ENCODE measurements at places on chromosomes 5 and 9.

- DNase-seq: peak; percentile 52
Measured at GRCh38 chr5:150801117-150801927, 22.8 kb downstream of the SMIM3 start.

DNA sequence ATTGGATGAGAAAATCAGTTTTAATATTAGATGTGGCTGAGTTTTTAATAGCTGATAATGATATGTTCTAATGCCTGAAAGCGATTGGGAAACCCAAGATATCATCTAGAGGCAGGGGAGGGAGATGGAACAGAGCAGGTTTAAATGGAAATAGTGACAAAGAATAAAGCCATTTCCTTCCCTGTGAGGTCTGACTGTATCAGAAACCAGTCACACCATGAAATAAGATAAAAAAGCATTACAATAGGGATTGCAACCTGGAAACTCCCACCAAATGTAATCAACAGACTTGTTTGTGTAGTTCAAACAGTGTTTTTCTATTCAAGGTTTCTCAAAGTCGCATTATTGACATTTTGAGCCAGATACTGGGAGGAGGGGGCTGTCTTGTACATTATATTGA is 110.1 kb upstream of the SMIM23 start:
- DNase-seq: no peak

DNA sequence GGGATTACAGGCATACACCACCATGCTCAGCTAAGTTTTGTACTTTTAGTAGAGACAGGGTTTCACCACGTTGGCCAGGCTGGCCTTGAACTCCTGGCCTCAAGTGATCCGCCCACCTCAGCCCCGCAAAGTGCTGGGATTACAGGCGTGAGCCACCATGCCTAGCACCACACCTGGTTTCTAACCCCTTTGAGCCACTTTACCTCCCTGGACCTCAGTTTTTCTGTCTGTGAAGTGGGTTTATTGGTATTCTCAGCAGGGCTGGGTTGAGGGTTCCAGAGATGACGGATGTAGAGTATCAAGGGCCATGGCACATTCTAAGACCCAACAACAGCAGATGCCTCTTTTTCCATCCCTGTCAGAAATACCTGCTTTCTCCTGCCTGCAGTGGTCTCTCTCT is 38.6 kb downstream of the AMBP start:
- no peak for DNase-seq

DNA sequence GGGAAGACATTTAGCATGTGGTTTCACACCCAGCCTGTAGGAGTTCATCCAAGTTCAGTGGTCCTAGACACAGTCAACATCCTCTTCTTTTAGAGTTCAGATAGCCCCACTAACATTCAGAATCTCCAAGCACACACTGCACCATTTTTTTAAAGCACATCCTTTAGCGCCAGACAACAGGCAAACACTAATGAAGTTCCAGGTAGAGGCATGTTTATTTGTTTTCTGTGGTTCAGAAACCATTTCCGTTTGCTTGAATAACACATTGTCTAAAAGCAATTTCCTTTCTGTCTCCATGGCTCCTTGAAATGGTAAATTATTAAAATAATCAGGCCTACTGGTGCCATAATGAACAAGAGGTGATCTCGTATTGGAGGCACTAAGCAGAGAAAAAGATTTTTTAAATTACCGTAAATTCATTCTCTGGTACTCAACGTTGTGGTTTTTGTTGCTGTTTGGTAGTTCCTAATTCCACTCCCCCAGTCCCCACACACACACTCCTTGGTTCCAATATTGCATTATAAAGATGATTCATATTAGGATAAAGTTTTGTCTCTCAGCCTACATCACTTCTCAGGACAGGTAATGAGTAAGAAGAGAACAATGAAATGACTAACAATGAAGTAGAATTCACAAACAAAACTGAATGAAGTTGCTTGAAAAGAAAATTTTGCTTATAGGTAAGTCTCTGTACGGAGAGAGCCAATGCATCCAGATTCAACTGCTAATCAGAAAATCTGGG is 153.1 kb downstream of the PCSK1 start:
- no peak for DNase-seq

DNA sequence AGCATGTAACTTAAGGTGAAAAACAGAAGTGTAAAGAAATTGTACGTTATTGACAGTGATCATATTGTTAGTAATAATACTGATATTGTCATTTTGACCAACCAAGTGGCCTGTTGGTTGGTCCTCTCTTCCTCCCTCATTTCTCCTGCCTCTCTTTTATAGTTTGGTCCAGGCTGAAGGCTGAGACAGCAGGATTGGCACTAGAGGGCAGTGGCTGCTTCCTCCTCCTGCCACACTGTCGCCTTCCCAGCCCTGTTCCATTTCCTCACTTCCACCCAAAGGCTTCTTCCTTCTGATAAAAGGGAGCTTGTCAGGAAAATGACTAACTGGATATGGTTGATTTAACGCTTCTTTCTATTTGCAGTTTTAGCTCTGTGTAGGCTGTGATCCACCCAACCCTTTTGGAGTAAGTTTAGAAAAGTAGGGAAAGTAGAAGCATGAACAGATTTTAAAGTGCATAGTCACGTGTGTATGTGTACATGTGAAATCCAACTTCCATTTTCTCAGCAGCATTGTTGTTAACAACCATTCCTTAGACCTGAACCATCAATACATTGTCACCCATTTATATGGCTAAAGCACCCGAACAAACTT is 35.6 kb downstream of the PTCD2 start:
- no peak for DNase-seq

DNA sequence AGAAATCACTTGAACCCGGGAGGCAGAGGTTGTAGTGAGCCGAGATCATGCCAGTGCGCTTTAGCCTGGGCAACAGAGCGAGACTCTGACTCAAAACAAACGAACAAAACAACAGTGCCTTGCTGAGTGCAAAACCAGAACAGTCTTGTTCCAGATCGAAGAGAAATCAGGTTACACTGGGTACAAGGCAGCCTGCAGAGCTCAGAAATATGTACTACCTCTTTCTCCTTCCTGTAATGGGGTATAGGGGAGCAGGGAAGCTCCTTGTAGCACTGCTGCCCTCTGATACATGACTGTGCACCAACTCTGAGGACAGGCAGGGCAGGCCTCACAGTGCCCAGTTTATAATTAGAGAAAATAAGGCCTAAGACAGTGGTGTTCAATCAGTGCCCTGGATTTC is 24.7 kb downstream of the TBC1D2 start:
- DNase-seq: no peak

DNA sequence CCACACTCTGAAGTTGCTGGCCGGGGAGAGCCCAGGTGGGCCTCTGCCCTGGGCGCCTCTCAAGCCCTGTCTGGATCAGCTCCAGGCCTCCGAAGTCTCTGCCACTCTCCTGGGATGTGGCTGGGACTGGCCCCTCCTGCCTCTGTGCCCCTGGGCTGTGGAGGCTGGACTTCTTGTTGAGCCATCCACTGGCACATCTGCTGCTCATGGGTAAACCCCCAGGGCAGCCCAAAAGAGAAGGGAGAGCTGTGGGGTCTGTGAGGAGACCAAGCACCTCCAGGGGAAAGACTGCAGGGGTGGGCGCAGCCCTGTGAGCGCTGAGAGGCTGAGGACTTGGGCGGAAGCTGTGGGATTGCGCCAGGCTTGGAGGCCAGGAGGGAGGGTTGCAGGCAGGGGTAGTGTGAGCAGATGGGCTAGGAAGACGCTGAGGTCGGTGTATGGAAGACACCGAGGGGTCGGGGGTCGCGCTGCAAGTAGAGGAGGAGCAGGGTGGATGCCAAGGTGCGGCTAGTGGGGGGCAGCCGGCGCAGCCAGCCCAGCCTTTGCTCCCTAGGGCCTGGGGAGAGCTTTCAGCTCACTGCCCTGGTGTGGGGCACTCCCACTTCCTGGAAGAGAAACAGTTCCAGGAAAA is 118.1 kb downstream of the WNK2 start:
- peak; percentile 9 for DNase-seq

GRCh38 chr9:78664370-78664769 is 367.4 kb downstream of the PSAT1 start:
- DNase-seq: no peak

DNA sequence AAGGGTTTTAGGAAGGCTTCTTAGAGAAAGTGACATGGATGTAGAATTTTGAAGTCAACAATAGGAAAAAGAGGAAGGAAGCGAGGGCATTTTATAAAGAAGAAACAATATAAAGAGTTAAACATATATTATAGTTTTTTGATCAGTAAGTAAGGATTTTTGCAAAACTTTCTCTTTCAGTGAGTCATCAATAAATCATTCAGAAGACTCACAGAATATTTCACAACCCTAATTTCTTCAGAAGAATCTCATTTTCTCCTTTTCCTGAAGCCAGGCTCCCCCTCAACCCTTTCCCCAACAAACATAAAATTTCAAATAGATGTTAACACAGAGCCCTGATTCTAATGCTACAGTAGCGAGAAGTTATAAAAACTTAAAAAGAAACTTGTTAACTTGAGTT is 4.3 kb upstream of the COX7C start:
- no peak for DNase-seq

- no peak for DNase-seq
Measured at GRCh38 chr5:135266975-135267374, 132.1 kb downstream of the MACROH2A1 start.

DNA sequence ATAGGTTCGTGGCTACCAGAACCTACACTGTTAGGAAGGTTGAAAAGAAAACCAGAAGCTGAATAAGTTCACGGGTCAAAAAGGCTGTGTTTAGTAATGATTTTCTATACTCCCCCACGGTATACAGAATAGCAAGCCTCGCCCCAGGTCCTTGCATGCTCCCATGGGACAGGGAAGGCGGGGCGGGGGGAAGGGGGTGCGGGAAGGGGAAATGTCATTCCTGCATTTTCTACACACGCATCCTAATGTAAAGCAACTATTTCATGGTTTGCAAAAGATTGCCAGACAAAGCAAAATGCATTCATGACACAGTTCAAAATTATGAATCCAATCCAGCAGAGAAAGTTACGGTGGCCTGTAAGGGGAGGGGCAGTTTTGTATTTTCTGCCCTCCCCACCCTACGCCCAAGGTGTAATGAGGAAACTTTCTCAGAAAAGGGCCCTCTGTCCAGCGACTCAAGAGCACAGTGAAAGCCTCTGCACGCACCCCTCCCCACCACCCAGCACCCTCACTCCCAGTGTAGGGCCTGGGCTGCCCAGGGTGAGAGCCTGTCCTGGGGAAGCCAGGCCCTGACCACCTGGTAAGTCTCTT is 105.2 kb downstream of the ROR2 start:
- peak; percentile 34 for DNase-seq

- DNase-seq: no peak
Measured at GRCh38 chr9:36263683-36264082, 5.4 kb upstream of the GNE start.

GRCh38 chr5:65868509-65868908 is 57.9 kb upstream of the ERBIN start:
- DNase-seq: no peak

GRCh38 chr5:13536933-13537332 is 407.6 kb downstream of the DNAH5 start:
- no peak for DNase-seq

DNA sequence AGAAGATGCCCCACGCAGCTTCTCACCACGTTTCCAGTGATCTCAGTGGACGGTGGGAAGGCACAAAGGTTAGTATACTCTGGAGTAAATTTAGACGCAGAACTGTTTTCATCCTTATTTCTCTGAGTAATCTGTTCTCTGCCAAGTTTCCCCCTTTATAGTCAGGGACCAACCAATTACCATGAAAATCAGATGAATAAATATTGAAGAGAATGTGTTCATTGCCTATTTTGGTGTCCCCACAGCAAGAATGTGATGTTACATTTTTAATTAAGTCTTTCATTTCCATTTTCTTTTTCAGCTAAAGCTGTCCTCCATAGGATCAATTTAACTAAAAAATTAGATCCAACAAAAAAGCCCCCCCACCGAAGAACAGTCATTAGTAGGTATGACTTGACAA is 41.4 kb downstream of the S1PR3 start:
- no peak for DNase-seq

GRCh38 chr5:120913396-120913795 is 449.3 kb downstream of the PRR16 start:
- DNase-seq: peak; percentile 60

- no peak for DNase-seq
Measured at GRCh38 chr5:140642718-140643117, 3.5 kb downstream of the TMCO6 start.

- no peak for DNase-seq
Measured at GRCh38 chr9:21053851-21054250, 22.4 kb upstream of the HACD4 start.

- DNase-seq: peak; percentile 54
Measured at GRCh38 chr5:122077366-122078115, 518 bp downstream of the LOX start.

Measured in HAP-1 (cell line).